ENCODE measurements at places on chromosomes 3 and 15.

DNA sequence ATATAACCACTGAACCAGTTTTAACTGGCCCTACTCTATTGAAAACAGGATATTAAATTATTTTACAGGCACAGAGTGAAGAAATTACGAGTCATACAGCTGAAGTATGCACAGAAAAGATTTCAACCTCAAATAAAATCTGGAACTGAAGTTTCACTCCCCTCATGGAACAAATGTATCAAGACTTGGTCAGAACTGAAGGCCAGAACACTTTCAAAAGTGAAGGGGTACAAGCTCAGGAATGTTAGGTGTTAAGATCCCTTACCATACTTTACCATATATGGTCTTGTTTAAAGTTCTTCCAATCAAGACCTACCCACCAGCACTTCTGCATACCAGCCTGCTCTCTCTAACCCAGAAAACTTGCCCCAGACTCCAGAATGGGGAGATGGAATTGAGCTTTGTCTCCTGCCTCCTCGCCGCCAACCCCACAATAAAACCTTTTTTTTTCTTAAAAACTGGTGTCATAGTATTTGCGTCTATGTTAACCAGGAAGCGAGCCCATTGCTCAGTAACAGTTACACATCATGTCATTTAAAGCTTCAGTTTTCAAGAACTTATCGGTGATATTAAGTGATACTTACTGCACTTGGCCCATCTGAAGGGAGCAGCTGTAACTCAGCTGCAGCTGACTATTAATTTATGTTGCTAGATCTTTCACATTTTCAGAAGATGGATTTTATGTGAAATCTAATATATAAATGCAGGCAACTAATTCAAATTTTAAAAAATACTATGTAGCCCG is 59.9 kb downstream of the OXSM start:
- DNase-seq, result no peak

DNA sequence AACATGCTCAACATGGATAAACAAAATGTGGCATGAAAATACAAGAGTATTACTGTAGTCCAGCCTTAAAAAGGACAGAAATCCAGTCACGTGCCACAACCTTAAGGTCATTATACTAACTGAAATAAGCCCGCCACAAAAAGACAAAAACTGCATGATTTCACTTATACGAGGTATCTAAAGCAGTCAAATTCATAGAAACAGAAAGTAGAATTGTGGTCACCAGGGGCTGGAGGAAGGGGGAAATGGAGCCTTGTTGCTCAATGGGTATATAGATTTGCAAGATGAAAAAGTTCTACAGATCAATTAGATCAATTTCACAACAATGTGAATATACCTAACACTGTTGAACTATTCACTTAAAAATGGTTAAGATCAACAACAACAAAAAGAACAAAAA is 7.4 kb downstream of the GLB1 start:
- no peak for DNase-seq

DNA sequence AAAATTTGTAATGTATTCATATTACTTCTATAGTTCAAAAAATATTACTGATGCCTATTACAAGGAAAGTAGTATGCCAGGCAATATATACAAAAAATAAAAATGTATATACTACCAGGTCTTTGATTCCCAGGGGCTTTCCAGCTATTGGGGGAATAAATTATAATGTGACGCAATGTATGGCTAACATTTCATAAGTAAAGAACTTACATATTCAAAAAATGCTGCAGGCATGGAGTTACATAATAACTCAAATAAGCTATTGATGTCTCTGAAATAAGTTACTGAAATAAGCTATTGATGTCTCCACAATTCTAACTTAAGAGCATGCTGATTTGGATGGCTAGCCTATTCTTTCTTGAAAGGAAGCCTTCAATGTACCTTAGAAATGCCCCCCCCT is 30.2 kb downstream of the MCCC1 start:
- DNase-seq, result no peak

DNA sequence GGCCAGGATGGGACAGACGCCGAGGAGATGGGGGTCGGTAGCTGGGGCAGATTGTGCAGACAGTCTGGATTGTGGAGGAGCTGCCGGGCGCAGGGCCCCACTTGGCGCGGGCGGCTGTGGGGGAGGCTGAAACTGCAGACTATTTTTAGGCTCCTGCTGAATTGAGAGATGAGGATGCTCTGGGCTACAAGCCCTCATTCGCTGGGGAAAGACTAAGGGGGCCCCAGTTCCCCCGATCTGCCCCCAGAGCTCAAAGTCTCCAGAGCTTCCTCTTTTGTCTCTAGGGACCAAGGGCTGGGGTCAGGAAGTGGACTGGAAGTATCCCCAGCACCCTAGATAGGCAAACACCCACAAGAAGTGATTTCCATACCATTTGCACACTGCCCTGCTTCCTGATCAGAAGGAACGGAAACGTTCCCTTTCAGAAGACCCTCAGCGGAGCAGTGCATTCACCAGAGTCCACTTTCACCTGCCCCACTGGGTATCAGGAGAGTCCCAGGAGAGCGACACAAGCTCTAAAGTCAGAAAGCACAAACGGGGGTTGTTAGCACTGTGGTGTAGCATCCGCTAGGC is 29.7 kb downstream of the SEMA7A start:
- DNase-seq, result peak; percentile 33

DNA sequence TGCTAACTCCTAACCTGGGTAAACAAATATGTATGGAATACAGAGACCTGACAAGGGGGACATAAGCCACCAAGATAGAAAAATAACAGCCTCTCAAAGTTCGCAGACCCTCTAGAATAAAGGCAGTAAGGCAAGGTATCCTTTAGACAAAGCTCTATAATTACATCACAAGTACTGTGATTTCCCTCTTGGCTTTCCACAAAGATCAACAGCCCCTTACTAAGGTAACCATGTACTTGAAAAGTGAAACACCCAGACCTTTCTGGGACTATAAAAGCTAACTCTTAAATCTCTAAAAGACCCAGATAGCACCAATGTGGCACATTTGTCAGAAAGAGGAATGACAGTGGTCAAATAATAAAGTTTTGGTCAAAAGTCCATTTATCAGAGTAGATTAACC is 51.9 kb downstream of the TBL1XR1 start:
- no peak for DNase-seq

DNA sequence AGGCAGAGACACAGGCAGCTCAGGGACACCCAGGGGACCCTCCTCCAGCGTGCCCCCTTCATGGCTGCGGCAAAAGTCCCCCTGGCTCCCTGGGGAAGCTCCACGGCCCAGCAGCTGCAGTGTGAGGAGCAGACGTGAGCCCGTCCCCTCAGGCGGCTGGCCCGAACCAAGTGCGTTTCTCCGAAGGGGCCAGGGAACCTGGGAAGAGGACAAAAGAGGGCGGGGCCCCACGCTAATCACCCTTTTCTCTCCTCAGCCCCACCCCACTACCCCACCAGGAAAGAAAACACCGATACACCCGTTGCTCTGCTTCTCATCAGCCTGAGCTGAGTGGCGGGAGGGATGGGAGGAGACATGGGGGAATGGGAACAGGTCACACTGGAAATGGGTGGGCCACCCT is at the start of gene MUC4:
Gene MUC4 (minus strand): TSS at position 174 of the 400 bp plus-strand sequence. CDS start 112 bp downstream, at position 62.
- no peak for DNase-seq

DNA sequence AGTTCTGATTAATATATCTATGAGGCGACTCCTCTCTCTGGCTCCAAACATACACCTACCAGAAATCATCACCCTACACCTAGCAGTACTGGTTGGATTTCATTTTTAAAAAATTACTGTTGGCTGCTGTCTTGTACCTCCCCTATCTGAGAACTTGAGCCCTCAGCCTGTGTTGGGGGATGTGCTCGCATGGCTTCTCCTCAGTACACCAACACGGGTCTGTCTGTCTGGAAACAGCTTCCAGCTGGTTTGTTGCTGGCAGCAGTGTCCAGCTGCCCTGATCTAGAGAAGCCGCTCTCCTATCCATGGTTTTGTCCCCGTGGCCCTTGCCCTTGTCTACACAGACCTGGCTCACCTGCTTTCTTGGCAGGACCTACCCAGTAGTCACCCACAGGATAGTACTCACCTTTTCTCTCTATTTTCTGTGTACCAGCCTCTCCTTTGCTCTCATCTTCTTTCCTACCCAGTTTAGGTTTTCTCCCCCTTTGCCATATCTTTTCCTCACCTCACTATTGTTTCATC is 43.2 kb upstream of the NEDD4 start:
- DNase-seq, result no peak

DNA sequence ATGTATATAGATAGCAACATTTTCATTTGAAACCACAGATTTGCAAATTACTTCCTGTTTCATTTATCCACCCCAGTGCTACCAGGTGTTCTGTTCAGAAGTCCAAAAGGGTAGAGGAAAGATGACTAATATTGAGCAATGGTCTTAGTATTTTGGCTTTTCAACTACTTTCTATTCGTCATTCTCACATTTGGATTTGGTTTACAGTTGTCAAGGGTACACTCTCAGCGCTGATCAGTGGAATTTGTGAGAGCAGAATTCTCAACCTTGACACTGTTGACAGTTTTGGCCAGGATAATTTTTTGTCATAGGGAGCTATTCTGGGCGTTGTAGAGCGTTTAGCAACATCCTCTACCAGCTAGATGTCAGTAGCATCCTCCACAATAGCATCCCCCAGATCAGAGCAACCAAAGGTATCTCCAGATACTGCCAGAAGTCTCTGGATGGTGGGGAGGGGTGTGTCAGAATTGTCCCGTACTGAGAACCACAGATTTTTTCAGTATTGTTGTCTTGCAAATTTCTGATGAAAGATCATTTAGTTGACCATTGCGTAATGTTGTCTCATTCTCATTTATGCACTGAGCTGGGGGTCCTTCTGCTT is 4.2 kb downstream of the HMCES start:
- no peak for DNase-seq

DNA sequence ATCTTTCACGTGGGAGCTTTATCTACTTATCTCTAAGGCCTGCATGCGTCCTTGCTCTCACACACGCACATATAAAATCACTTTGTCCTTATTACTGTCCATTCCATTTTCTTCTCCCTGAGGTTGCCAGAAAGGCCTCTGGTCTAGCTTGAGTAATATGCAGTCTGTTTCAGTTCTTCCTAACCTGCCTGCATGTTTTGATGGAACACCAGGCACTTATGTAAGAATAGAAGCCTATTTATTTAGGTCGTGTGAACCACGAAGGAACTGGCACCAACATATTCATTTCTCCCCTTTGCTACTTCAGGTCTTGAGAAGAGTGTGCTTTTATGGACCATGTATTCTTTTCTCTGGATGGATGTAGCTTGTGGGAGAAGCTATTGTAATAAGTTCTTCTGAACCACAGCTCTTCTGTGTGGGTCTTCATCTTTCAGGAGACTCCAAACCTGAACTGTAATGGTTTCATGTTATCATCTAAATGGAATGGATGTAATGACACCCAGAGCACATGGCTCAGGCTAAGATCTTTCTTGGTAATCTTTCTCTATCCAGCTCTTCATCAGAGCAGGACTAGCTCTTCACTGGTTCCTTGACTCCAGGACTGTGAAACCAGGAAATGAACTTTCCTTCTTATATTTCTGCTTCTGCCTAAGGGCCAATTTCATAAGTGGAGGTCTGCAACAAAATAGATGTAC is 53.8 kb downstream of the UBE2E2 start:
- no peak for DNase-seq

GRCh38 chr3:24047513-24047912 is 102.4 kb downstream of the NR1D2 start:
- no peak for DNase-seq

DNA sequence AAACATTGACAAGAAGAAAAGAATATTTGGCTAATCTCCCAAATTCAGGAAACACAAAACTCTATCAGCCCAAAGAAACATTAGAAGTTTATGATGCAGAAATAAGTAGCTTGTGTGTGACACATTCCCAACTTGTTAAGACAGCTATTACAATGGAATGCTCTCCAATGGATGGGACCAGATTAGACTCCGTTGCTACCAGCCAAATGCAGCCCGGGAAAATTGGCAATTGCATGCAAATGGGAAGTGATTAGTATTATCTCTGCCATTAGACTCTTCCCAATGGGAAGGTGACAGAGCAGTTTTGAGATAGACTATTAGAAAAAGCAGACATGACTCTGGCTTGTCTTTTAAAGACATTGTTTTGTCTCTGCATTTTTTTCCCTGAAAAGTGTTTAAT is 37.4 kb upstream of the KCNMB2 start:
- DNase-seq, result no peak

DNA sequence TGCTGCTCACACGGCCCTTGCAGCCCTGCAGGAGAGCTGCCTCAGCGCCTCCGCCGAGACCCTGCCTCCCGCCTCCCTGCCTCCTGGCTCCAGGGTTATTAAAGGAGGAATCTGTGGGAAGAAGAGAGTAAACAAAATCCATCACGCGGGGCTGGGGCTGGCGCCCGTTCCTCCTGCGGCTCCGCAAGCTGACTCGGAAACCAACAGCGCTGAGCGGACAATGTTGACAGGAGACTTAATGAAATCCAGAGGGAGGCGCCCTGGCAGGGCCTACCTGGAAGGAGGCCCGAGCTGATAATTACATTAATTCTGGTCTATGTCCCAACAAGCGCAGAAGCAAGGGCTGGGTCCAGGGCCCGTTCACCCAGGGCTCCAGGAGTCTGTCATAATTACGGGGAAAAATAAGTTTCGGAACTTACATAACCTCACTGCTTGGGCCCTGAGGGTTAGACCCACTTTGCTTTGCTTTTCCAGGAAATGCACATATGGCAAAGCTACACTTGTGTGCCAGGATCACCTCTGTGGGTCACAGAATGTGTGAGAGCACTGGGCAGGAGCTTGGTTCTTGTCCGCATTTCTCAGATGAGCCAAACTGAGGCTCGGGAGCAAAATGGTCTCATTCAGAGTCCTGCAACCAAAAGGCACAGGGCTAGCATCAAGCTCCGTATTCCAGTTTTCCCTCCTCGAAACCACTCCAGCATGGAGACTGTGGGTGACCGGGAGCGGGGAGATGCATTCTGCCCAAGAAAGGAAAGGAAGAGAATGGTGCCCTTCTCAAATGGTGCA is 43.8 kb upstream of the SLC6A6 start:
- DNase-seq, result no peak

GRCh38 chr3:168061332-168061996 is 34.3 kb downstream of the GOLIM4 start:
- DNase-seq, result no peak

GRCh38 chr15:80861731-80862170 is 82.6 kb downstream of the CEMIP start:
- DNase-seq, result no peak

GRCh38 chr3:151024339-151024738 is 51.8 kb upstream of the CLRN1 start:
- DNase-seq, result no peak

DNA sequence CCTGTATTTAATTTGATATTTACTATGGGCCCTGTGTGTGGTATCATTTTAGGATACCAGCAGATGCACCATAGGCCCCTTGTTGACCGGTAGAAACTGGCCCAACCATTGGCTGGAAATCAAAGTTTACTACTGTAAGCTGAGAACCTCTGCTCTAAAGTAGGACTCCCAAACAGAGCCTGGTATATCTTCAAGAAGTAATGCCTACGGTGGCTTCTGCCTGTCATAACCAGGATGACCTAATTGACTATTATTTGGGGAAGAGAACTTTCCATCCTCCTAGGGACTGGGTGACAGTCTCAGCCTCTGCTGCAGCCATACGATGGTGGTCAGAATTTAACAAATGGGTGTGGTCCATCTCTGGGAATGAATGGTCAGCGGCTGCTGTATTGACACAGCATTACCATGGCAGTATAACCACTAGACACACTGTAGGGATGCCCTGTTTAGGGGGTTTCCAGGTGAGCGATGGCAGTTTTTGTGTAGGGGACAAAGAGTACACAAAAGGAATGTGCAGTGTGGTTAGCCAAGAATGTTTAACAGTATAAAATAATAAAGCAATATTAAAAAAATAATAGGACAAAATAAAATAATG is 37.3 kb downstream of the RARB start:
- no peak for DNase-seq

- no peak for DNase-seq
These were observed 29.1 kb upstream of the LMCD1 start for GRCh38 chr3:8472549-8472948.

Data from activated CD4-positive, alpha-beta T cell treated with anti-CD3 and anti-CD28 coated beads, Interleukin-2, amount 50 U/mL, for 48 hours (primary cell).